Stimulated activated CD4-positive, alpha-beta T cell treated with anti-CD3 and anti-CD28 coated beads, Interleukin-4, amount 100 ng/mL, for 48 hours (primary cell): ENCODE measurements at places on chromosomes 12 and 14.
A peak's percentile ranks its signal among the peaks of the same experiment; 100 is the strongest.

DNA sequence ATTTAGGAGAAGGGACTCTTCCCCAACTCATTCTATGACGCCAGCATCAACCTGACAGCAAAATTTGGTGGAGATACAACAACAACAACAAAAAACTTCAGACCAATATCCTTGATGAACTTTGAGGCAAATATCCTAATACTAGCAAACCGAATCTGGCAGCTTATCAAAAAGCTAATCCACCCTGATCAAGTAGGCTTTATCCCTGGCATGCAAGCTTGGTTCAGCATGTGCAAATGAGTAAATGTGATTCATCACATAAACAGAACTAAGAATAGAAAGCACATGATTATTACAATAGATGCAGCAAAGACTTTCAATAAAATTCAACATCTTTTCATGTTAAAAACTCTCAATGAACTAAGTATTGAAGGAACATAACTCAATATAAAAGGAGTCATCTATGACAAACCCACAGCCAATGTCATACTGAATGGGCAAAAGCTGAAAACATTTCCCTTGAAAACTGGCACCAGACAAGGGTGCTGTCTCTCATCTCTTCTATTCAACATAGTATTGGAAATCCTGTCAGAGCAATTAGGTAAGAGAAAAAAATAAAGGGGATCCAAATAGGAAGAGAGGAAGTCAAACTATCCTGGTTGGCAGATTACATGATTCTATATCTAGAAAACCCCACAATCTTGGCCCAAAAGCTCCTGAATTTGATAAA lies 233.3 kb downstream of the CCDC59 start:
- DNase-seq = no peak

- DNase-seq = peak; percentile 34
Observed at GRCh38 chr12:51846911-51847642, 1.4 kb downstream of the FIGNL2 start.

DNA sequence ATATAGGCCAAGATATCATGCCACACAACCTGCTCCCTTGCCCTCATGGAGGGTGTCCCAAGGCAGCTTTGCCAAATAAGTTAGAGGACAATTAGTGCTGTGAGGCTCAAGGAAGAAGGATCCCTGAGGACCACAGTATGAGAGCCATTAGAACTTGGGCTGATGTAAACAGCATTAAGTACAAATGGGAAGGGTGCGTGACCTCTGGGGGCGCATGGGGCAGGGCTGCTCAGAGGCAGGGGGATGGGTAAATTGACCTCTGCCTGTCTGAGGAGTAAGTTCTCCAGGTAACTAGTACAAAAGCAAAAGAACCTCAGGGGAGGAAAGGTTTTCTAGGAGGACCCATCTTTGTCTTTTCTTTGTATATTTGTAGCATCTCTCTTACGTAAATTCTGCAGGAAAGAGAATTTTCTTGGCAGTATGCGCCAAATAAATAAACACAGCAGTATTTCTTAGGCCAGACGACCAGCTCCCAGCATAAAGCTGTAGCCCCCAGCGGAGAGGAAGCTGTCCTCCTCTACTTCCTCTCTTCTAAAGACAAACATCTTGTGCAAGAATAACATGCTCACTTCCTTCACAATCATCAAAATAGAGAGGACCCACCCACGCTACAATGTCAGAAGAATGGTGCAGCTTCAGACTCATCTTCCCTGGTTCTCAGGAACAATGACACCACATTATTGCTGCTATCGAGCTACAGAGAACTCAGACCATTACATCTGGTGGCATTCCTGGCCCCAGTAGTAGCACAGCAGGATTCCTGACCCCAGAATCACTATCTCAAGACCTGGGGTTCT lies 16.4 kb upstream of the VWF start:
- DNase-seq = peak; percentile 17

DNA sequence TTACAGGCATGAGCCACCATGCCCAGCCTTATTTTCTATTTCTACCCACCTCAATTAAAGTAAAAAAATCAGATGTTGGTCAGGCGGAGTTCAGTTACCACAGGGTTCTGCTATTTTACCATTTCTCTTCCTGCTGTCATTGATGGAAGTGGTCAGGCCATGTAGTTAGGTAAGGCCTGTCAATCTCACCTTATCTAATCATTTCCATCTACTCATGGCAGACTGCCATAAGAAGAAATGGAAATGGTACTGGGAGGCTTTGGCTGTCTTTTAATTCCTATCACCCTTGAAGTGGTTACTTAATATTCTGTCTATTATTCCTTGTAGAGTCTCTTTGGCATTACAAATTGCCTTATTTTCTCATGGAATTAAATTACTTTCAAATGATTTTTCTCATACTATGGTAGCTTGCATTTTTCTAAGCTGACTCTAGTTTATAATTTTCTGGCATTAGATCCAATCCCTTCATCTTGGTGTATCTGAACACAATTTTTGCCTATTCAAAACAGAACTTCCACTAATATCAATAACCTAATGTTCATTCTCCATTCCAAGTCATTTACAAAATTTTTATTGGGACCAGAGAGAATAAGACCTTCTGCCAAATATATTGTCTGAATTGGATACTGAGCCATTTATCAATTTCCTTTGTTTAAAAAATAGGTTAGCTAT lies 198.7 kb downstream of the DACT1 start:
- no peak for DNase-seq

DNA sequence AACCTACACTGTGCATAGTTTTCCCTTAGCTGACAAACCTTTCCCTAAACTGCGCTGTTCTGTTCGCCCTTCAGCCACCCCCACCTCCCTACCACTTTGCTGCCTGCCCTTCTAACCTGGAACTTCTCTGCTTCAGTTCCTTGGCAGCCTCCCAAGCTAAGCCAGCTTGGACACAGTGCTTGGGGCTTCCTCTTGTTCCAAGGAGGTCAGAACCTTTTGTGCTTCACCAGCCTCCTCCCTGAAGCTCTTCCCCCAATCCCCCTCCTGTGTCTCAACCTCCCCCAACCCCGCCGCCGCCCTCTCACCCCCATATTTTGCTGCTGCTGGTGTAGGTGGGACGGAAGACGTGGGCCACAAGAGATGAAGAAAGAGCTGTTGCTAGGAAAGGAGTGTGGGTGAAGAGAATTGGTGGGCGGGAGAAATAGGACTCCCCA lies 8.1 kb upstream of the RIC8B start:
- DNase-seq = no peak

DNA sequence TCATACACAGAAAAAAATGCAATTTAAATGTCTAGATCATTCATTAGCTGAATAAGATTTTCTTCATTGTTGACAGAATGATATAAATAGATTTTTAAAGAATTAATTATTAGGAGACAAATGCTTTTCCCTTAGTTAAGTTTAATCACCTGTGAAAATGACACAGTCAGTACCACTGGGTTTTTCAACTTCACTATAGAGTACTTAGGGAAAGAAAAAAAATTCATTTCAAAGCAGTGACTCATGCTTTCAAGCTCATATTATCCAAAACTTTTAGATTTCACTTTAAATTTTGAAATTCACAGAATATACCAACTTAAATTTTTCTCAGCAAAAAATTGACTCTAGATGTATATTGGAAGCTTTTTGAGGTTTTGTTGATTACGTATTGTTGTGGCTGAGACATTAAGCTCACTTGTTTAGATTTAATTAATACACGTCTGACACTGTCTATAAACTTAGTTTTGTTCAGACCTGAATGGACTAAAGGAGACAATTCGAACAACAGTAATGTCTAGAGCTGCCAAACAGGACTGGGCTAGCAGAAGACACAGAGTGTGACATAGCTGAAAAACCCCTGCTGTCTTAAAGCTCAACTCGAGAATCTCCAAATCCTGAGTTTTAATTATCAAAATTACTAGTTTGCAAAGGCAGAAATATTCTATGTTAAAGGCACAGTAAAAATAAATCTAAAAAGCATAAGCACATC lies 1.6 kb downstream of the MGAT4C start:
- no peak for DNase-seq

DNA sequence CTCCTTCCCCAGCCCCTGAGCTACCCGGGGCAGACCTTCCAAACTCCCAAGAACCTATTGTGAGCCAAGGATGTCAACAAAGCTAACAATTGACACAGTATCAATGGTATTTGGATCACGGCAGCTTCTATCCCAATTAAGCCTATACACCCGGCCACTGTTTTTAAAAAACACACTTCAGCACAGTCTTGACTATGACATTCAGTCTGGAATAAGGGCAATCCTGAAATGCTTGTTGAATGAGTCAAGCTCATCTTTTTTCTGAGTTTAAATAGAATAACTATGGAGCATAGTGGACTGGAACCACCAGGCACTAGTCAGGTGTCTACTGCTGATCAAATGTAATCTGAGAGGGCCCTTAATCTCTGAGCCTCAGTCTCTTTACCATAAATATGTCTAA lies 5.7 kb downstream of the DENND5B start:
- no peak for DNase-seq

- DNase-seq = no peak
Observed at GRCh38 chr14:76334316-76334715, 41.6 kb upstream of the ESRRB start.

- DNase-seq = no peak
Observed at GRCh38 chr14:42855085-42855484, 1248.4 kb downstream of the LRFN5 start.

DNA sequence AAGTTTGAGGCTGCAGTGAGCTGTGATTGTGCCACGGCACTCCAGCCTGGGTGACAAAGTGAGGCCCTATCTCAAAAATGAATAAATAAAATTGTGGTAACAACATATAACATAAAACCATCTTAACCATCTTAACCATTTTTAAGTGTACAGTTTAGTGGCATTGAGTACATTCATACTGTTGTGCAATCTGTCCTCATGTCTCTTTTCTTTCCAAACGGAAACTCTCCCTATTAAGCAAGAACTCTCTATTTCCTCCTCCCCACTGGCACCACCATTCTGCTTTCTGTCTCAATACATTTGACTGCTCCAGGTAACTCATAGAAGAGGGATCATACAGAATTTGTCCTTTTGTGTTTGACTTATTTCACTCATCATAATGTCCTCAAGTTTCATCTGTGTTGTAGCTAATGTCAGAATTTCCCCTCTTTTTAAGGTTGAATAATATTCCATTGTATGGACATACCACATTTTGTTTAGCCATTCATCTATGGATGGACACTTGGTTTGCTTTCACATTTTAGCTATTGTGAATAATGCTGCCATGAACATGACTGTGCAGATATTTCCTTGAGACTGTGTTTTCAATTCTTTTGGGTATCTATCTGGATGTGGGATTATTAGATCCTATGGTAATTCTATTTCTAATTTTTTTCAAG lies 4.4 kb upstream of the MARK3 start:
- no peak for DNase-seq

DNA sequence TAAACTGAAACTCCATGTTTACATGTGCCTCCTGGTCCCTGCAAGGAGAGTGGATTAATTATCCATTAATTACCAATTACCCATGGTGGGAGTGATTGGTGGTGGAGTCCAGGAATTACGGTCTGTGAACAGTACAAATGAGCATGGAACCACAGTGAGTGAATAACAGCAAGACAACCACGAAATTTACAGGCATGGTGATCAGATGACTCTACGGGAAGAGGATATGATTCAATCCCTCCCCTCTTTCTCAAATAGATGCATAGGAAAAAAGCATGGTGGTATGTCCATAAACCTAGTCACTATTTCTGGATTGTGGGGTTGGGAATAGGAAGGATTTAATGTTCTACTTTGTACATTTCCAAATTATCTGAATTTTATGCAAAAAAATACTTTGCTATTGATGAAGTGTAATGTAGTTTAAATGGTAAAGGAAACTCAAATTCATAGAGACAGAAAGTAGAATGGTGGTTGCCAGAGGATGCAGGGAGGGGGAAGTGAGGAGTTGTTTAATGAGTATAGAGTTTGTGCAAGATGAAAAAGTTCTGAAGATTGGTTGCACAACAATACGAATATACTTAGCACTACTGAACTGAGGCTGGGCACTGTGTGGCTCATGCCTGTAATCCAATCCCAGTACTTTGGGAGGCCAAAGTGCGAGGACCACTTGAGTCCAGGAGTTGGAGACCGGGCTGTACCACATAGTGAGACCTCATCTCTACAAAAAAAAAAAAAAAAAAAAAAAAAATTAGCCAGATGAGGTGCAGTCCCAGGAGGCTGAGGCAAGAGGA lies 41.2 kb upstream of the C12orf75 start:
- DNase-seq = no peak

DNA sequence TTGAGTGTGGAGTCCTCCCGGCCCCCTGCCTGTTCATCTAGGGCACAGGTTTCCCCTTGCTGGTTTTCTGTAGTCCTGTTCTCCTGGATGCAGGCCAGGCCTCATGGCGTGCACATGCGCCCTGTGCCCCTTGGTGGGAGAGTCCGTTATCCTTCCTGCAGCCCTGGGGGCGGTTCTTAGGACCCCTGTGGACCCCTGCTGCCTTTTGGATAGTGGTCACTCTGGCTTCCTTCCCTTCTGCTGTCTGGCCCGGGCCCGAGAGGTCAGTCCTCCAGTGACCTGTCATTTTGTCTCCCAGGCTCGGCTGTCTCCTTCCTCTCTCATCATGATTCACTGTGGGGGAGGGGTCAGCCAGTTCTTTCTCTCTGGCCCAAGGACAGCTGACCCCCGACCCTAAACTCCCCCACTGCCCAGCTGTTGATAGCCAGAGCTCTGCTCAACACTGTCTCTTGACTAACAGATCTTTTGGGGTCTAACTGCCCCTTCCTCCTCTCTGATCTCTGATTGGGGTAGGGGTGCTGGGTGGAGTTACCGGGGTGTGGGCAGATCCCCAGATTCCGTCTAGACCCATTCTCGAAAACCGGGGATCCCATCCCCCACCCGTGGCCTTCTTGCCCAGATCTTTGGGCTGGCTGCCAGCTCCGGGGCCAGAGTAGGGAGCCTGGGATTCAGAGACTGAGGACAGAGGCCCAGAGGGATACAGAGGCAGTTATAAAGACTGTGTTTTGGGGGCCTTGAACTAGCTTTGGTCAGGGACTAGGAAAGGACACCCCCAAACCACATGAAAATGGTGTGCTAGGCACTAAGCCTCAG lies 7.0 kb downstream of the CCND2 start:
- no peak for DNase-seq

GRCh38 chr14:37508503-37508902 lies 86.5 kb downstream of the FOXA1 start:
- DNase-seq = no peak

GRCh38 chr12:32566663-32567295 lies 112.3 kb upstream of the DNM1L start:
- no peak for DNase-seq

GRCh38 chr12:24424889-24425600 lies 475.6 kb upstream of the SOX5 start:
- no peak for DNase-seq

GRCh38 chr12:100778967-100779590 lies 15.5 kb upstream of the ANO4 start:
- no peak for DNase-seq

- DNase-seq = no peak
Observed at GRCh38 chr12:111768159-111768895, 1.6 kb downstream of the ALDH2 start.

DNA sequence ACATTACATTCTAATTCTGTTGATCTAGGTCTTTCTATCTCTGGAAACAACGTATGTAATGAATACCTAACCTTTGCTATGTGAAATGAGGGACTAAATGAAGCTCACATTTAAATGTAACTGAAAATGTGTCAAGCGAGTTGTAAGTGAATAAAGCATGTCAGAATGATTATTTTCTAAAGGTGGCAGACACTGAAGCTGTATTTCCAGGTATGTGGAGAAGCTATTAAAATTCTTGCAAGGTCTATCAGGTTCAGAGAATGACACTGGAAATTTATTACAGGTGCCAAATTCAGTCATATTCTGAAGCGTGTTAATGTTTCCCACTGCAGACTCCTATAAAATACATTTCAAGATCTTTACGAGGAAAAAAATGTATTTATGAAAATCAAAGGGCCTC lies 641.4 kb downstream of the RPS29 start:
- DNase-seq = no peak
